Activated T-helper 1 cell treated with Interleukin-2 at 50 U/mL for 16 hours (primary cell): ENCODE measurements at places on chromosomes 12 and 14.

DNA sequence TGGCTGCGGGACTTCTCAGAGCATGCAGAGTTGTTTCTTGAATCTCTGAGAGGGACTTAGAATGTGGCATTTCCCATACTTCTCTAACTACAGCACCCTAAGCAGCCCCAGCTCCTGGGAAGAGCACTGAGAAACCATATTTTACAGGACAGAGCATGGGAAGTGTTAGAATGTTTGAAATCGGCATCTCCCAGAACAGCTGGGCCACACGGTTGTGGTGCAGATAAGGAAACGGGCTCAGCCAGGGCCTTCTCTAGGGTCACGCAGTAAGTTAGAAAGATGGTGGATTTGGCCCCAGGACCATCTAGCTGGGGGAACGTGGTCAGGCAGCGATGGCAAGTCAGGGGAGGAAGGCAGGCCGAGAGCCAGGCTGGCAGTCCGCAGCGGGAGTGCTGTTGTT lies 10.5 kb upstream of the HHIPL1 start:
- DNase-seq, result no peak

DNA sequence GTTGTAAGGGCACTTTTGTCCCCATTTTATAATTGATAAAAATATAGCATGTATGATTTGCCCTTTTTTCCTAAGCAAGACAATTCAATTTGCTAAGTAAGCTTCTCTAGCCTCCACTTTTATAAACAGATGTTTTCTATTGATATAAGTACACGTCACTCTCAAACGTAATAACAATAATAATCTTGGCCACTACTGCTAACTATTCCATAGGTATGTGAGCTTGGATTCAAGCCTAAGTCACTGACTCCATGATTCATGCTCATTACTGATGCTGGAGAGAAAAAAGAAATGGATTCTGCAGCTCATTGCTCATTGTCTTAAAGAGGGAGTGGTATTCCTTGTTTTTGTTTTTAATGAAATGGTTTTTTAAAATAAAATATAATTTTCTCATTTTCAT lies 661.0 kb downstream of the GALC start:
- DNase-seq, result no peak

GRCh38 chr12:15520844-15521243 lies 198.5 kb downstream of the PTPRO start:
- DNase-seq, result no peak

- no peak for DNase-seq
These were observed 1.1 kb upstream of the ATP23 start for GRCh38 chr12:57940052-57940914.

DNA sequence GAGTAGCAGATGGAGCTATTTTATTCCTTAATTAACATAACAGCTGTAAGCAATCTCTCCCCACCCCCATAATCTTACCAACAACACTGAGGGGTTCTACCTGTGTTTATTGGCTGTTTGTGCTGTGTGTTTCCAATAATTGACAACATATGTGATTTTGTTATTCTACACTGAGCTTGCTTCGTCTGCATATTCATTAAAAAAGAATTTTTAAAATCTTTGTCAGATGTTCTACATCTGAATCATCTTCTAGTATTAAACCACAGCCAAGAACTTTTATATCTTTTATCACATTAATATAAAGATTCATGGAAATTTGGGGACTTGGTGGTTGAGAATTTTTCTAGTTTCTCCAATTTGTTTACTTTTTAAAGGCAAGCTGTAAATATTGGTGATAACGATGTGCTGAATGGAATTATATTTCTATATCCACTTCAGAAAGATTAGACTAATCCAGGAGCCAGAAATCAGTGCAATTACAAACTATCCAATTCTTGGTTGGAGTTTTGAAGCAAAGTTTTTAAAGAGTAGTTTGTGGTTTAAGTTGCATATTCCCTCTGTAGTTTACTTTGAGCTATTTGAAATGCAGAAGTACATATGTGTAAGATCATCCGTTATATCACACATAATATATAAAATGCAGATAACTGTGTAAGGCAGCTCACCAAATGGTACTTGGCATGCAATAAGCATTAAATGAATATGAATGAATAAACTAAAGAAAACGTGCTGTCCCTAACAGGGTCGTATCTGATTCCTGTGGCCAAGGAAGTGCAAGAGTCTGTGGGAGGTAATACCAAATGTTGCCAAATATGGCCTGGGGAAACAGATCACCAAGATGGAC lies 206.9 kb downstream of the PELI2 start:
- no peak for DNase-seq

DNA sequence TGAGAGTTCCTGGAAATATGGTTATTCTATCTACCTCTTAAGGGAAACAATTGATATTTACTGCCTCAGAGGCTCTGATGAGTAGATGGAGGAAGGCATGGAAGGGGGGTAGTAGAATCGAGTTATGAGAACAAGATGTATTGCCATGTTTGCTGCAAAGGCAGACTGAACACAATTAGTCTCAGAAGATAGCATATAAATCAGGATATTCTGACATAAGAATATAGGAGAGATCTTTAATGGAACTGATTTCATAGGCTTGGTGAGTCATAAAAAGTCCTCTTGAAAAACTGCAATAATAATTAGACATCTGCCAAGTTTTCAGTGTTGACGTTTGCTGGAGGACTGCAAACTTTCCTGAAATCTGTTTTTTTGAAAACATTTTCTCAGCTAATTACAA lies 636.1 kb downstream of the TMTC2 start:
- no peak for DNase-seq

DNA sequence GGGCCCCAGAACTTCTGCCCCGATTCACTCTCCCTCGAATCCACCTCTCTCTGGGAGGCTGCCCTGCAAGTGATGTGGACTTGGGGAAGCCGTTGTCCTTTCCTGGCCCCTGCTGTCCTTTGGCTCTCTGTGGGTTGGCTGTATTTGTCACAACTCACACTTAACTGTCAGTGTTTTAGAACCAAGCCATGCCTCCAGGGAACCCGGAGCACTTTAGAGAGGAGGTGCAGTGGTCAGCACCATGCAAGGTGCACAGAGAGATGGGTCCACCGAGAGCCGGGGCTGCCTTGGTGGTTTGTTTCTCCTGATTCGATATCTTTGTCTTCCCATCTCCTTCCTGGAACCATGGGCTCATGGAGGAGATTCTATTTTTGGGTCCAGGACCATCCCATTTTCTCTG lies 129.5 kb upstream of the RTL1 start:
- DNase-seq, result no peak

GRCh38 chr12:645563-646071 lies 17.6 kb downstream of the NINJ2 start:
- no peak for DNase-seq
